ENCODE measurements at places on chromosomes 2 and 18.

DNA sequence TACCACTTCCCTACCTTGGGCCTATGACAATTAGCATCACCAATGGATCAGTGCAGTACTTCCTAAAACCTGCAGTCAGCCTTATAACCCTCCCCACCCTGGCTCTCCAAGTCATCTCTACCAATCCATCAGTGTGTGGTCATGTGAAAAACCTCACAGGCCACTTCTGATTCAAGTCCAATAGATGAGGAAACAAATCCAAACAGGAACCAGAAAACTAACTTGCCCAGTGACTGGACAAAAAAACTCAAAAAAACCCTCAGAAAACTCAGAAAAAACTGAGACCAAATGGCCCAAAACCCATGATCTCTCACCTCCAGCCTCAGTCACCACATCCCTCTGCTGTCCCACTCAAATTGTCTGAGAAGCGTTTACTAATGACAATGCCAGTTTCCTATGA, 43.3 kb downstream of the TGFA start:
- no peak for DNase-seq

DNA sequence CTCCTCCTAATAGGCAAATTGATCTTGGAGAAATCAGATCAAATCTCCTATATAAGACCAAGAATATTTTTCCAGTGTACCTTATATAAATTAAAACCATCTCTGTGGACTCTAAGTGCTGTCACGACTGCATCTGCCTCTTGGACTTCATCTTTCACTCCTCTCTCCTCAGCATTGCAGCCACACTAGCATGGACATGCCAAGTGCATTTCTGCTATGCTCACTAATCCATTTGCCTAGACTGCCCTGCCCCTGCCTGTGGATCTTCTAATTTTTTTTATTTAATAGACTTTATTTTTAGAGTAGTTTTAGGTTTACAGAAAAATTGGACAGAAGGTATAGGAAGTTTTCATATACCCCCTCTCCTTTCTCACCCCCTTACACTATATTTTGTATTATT, 146.7 kb upstream of the VWC2L start:
- no peak for DNase-seq

GRCh38 chr18:49479381-49480137, 7.5 kb downstream of the C18orf32 start:
- no peak for DNase-seq

DNA sequence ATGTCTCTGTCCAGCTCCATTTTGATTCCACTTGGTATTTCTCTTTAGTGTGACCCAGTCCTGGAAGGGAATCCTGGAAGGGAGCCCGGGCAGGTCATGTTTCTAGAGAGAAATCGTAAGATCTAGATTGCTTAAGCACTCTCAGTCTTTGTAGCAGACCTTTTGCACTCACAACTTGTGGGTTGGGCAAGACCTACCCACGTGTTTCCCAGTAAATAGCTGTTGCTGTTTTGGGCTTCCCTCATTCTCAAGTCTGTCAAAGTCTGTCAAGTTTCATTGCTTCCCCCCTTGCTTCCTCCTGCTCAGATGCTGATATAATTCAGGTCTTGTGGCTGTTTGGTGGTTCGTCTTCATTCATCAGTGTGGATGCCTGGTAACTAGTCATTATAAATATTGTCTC, 17.4 kb upstream of the NEMP2 start:
- no peak for DNase-seq

GRCh38 chr2:2738276-2738675, 407.2 kb upstream of the MYT1L start:
- no peak for DNase-seq

- no peak for DNase-seq
Measured at GRCh38 chr2:69034122-69034521, 21.1 kb downstream of the ANTXR1 start.

- DNase-seq: no peak
Measured at GRCh38 chr18:8976606-8977005, 125.9 kb upstream of the NDUFV2 start.

- no peak for DNase-seq
Measured at GRCh38 chr2:105396254-105397024, 2.4 kb downstream of the FHL2 start.

DNA sequence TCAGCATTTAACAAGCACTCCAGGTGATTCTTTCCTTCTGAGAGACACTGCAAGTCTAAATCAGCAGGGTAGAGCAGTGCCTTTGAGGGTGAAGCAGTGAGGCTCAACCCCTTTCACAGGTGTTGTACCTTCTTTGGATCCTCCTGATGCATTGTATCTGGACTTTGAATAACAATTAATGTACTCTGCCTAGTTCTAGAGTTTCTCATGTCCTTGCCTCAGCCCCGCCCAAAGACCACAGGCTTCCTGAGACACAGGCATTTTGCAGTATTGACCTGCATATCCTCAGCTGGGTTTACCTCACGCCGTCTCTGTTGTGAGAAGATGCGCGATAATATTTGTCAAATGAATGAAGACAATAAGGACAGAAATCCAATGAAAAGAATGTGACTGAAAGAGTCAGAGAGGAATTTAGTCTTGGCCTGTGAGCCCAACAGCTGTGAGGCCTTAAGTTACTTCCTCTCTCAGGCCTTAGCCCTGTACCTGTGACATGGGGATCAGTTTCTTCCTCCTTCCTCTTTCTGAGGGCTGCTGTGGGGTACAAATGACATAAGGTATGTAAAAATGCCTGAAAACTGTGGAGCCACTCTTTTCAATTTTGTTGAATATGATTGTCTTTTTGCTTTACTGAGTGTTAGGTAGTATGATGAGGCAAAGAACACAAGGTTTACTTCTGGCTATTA, 43.7 kb downstream of the WIPF1 start:
- DNase-seq: no peak

GRCh38 chr2:21821672-21822227, 698.0 kb downstream of the TDRD15 start:
- DNase-seq: no peak

DNA sequence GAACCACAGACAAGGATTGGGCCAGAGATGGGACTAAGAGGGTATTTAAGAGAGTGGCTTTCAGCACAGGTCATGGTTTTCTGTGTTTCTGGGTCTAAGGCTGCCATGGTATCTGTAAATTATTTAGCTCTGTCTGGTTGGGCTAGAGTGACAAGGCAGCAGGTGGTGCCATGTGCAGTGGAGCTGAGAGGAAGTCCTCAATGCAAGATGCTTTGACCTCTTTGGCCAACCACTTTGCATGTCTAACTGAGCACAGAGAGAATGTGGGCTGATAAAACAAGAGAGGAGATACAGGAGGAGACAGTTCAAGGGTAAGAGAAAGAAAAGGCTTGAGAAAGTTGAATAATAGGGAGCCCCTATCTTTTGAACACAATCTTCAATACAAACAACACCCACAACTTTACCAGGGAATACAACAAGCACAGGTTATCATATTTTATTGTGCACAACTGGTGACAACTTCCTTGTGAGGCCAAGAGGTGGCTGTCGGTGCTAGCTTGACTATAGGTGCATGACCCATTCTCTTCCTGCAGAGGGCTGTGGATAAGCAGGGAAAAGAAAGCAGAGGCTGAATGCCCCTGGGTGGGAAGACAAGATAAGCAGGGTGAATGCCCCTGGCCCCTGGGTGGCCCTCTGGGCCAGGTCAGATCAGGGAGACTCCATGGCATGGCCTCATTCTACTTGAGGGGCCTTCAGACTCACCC, 12.3 kb downstream of the FLACC1 start:
- DNase-seq: no peak

GRCh38 chr2:3626812-3627499, 31.0 kb upstream of the ALLC start:
- no peak for DNase-seq

DNA sequence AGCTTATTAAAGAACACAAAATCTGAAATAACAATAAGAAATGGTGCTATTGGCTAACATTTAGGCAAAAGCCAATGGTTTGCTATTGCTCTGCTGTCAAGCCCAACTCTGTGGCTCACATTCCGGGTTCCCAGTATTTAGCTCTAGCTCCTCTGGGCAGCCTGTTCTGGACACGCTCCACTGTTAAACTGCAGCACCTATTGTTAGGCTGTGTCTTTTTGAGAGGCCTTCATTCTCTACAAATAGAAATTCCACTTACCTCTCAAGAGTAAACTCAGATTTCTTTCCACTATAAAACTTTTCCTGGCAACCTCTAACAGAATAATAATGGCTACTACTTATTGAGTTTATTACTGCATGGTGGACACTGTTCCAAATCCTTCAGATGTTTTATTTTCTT, 3.7 kb upstream of the KLHL14 start:
- no peak for DNase-seq

GRCh38 chr2:10635430-10635829, 54.3 kb downstream of the NOL10 start:
- no peak for DNase-seq

DNA sequence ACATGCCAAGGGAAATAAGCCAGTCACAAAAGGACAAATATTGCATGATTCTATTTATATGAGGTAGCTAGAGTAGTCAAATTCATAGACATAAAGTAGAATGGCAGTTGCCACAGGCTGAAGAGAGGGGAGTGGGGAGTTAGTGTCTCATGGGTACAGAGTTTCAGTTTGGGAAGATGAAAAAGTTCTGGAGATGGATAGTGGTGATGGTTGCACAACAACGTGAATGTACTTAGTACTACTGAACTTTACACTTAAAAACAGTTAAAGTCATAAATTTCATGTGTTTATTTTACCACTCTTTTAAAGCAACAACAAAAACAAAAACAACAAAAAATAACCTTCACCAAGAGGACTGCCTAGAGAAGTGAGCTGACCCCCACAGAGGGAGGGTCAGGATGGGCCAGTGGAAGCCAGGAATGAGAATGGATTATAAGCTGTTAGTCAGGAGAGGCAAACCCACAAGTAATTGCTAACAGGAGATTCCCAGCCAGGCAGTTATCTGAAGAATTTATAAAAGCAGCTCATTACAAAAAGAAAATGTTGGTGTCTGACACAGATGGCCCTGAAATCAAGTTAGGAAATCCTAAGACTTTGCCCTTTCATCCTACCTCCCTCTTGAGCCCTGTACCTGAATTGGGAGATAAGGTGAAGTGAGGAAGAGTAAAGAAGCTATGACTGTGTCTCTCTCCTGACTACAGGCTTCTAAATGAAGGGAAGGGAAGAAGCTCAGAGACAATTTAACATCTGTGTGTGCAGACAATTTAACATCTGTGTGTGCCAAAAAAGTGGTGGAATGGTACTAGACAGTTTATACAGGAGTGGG, 263.4 kb downstream of the PDE11A start:
- no peak for DNase-seq

- DNase-seq: no peak
Measured at GRCh38 chr2:3670941-3671340, 12.9 kb downstream of the ALLC start.

DNA sequence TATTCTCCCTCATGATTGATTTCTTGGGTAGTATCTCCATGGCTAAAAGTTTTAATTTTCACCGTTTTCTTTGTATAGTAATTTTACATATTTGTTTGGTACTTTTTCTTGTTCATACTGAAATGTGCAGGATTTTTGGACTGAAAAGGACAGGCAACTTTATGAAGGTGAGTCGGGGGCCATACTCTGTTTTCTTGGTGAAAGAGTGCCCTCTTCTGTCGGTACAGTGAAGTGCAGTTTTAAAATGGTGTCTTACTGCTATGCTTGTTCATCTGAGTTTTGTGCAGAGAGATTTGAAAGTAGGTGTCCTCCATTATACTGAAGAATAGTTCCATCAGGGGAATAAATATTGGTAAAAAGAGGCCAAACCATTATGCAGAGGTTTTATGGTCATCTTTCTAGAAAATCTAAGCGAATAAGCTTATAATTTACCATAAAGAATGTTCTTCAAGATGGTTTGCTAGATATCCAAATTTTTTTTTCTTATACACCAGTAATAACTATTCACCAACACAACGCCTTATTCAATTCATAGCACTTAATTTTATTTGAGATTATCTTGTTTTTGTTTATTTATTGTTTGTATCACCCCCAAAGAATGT, 8.7 kb upstream of the SERPINB13 start:
- peak; percentile 10 for DNase-seq

DNA sequence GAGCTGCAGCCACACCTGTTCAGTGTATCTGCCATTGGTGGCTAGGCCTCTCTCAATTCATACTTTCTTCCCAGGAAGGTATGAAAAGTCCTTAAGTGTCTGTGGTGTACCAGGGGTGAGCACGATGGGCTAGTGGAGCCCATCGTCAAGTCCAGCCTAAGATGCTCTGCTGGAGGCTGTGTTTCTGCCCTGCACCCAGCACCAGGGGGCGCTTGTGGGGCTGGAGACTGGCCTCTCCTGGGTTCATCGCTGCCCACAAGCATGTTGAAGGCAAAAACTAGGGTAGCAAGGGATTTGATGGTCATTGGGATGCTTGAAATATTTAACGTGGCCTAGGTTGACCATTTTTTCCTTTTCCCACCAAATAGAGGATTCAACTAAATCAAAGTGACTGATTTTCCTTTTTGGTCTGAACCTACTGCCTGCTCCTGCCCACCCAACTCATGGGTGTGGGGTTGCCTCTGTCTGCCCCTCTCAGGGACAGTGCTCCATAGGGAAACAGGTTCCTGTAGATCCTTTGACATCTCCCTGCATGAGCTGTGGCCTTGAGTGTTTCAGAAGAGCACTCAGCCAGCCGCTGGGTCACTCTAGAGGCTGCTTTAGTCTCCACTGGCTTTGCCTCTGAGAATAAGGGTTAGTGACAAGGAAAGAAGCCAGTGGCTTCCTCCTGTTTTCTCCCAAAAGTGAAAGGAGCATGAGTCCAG, 59.0 kb downstream of the TPGS2 start:
- no peak for DNase-seq

GRCh38 chr18:79251021-79251420, 144.7 kb upstream of the NFATC1 start:
- DNase-seq: no peak

DNA sequence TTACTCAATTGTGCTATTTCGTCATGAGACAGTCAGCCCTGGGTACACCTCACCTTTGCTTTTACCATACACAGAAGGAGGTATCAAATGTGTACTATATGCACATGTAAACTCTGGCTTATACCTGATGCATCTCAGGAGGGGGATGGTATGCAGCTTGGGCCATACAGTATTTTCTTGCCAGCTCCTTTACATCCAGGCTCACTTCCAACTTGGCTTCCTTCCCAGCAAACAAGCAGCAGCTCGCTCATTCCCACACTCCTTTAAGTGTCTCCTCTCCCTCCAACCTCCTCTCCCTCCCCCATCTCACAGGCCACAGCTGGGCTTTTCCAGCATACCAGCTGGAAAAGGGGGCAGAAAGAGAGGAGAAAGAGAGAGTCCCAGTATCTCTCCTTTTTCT, 9.6 kb downstream of the MARCHF4 start:
- no peak for DNase-seq

- no peak for DNase-seq
Measured at GRCh38 chr18:10230072-10230471, 224.4 kb upstream of the APCDD1 start.

- no peak for DNase-seq
Measured at GRCh38 chr2:29530281-29530680, 391.1 kb downstream of the ALK start.

- no peak for DNase-seq
Measured at GRCh38 chr2:98532756-98533155, 75.6 kb downstream of the COA5 start.

GRCh38 chr18:77218642-77219041, 31.0 kb upstream of the GALR1 start:
- peak; percentile 11 for DNase-seq

DNA sequence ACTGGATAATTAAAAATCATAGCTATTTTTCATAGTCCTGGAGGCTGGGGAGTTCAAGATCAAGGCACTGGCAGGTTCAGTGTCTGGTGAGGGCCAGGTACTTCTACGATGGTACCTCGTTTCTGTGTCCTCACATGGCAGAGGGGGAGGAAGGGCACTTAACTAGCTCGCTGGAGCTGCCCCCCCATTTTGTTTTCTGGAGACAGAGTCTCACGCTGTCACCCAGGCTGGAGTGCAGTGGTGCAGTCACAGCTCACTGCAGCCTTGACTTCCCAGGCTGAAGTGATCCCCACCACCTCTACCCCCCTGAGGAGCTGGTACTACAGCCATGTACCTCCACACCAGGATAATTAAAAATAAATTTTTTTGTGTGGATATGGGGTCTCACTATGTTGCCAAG, 40.3 kb downstream of the ASB1 start:
- DNase-seq: no peak
